Kidney epithelial cell (primary cell): ENCODE measurements at places on chromosomes 2 and 18.

GRCh38 chr2:23385351-23385747 is 370 bp downstream of the KLHL29 start:
- DNase-seq = no peak

DNA sequence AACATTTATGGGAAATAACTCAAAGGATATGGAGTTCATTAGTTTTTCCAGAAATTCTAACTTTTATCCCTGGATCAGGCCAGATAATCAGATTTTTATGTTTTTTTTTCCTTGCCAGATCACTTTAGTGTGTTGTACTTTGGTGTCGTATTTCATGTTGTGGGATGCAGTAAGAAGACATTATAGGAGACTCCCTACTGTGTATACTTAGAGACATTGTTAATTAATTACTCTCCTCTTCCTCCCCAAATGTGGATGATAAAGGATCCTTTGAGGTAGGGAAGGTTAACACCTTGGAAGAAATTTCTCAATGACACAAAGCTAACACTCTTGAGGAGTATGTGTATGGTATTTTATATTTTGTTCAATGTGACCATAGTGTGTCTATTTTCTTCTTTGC is 120.5 kb downstream of the LYPD6B start:
- DNase-seq = no peak

GRCh38 chr18:35703043-35703688 is 121.6 kb downstream of the GALNT1 start:
- DNase-seq = no peak

- peak; percentile 75 for DNase-seq
Measured at GRCh38 chr2:69694894-69695849, 46.8 kb upstream of the ANXA4 start.

- no peak for DNase-seq
Measured at GRCh38 chr2:79903222-79904000, 390.6 kb downstream of the CTNNA2 start.

- no peak for DNase-seq
Measured at GRCh38 chr2:137942833-137943677, 21.2 kb upstream of the HNMT start.

GRCh38 chr2:108956375-108956774 is 32.6 kb downstream of the EDAR start:
- DNase-seq = no peak

GRCh38 chr2:60628615-60629304 is 75.3 kb upstream of the BCL11A start:
- no peak for DNase-seq

DNA sequence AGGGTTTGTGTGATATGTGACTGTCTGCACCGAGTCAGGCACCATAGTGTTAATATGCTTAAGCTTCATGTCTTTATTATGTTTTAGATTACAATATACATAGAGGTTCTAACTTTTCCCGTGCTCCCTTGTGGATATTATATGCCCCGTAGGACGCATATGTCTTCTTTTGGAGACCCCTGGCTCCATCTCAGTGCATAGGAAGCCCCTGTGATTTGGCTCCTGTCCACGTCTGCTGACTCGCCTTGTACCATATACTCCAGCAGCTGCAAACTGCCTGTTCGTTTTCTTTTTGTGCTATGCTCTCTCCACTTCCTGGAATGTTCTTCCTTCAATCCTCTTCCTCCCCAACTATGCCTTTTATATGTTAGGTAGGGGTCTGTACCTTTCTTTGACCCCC is 110.9 kb downstream of the PTRHD1 start:
- DNase-seq = no peak

DNA sequence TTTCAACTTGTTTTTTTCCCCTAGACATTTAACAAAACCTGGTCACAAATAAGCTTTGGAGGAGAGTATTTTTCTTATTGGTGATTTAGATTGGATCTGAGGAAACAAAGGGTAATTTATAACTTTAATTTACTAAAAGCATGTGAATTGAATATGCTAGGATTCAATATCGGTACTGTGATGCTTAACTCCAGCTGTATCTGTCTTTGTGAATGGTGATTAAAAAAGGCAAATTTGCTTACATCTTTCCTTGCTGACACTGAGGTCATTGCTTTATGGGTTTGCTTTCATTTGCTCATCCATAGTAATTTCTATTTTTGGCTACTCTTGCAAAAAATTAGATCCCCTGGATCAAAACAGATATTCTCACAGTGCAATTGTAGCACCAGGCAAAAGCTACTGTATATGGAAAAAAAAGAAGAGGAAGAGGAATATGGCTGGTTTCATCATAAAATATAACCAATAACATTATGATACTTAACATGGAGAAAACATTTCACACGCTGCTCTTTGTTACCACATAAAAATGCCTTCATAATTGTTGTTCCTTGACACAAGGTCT is 832.0 kb upstream of the ZEB2 start:
- no peak for DNase-seq

GRCh38 chr18:48555465-48555995 is 16.7 kb downstream of the CTIF start:
- DNase-seq = no peak

GRCh38 chr2:61493523-61493942 is 22.6 kb upstream of the USP34 start:
- DNase-seq = no peak

GRCh38 chr2:7430869-7431641 is 513.8 kb downstream of the RNF144A start:
- DNase-seq = no peak

GRCh38 chr18:5197032-5197434 is at the start of gene AKAIN1:
Gene AKAIN1 (minus strand): TSS chr18:5197257. CDS start chr18:5197053, 204 bp downstream.
- DNase-seq = no peak

DNA sequence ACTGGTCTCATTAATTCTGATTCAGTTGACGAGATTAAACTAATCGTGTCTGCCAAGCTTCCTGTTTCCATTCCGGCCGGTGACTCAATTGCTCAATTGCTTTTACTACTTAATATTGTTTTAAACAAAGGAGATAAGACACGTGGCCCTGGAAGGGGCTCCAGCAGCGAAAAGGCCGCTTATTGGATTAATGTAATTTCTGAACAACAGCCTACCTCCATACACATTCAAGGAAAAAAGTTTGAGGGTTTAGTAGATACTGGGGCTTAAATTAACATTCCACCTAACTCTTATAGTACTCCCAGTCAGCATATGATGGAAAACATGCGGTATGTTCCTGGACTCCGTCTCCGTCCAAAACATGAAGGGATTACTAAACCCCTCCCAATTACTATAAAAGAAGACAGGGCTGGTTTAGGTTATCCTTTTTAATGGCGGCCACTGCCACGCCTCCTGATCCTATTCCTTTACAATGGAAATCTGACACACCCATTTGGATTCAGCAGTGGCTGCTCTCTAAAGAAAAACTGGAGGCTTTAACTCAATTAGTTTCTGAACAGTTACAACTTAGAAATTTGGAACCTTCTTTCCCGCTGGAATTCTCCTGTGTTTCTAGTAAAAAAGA is 27.1 kb downstream of the VPS54 start:
- DNase-seq = no peak

DNA sequence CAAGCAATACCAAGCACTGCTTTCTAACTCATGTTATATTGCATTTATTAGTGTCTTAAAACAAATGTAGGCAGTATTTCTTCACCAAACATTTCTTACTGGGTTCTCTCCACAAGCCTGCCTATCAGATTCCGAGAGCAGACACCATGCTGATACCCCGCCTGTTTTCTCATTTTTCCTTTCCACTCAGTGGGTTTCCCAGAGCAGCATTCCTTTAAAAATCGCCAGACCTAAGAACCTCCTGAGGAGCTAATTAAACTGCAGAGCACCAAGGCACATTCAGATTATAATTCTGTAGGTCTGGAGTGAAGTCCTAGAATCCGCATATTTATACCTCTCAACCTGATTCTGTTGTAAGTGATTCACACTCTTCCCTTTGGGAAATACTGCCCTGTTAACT is 405.6 kb downstream of the TNS1 start:
- no peak for DNase-seq
